ENCODE measurements at places on chromosomes 2 and 18. TPM values are rescaled to one million over a fixed set of nuclear protein-coding genes. Genes with fewer than 3 reads are reported as not detected.

The ACMSD gene
- not detected for total RNA-seq

The LAMA1 gene
- 0.48 TPM for total RNA-seq

DNA sequence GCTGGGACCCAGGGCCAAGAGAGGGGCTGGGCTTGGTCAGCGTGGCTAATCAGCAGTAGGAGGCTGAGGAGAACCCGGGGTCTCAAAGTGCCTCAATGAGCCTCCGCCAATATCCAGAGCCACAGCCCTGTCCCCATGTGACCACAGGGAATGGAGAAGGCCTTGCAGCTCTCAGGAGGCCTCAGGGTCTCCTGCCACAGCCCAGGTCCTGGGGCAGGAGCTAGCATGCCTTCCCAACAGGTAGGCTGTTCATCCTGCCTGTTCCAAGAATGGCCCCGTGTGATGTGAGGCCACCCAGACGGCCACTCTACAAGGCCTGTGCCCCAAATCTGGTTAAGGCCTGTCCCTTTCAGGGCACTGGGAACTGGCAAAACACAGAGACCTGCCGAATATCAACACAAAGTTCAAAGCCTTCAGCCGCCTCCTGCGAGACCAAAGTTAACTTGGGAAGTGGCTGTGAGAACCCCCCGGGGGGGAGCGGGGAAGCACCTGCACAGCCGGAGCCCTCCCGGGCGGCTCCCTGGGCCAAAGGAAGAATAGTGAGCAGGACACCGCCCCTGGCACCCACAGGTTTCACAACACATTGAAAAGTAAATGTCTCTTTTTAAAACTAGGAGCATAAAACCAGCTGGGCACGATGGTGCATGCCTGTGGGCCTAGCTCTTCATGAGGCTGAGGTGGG, 4.5 kb upstream of the LIMS2 start:
- H3K4me1 ChIP-seq = peaks cover 22% of the 10 kb centered on the region
- H3K36me3 ChIP-seq = no peaks in the 10 kb centered on the region
- no peak overlapping the region for H3K4me3 ChIP-seq
- no peak overlapping the region for H3K27ac ChIP-seq

DNA sequence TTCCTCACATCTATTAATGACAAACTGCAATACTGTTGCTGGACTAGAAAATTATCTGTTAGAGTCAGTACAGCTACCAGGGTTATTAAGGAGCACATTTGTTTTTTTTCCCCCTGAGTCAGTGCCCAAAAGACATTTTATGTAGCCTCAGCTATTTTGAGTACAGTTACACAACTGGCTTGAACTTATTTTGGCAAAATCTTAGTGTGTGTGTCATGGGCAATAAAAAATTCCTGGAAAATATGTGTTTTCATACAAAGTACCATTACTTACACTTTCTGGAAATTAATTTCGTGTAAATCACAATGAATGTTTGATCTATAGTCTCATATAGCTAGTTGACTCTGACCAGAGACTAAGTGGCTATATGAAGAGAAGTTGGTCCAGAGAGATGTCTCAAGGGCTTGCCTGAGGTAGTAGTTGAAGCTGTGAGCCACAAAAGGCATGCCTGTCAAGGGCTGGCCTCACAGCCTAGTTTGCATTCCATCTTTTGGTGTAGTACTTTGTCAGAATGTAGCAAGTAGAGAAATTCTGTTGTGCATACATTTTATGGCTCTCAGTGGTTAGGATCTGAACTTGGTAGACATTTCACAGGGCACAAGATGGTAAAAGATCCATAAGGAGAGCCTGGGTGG, 283.4 kb downstream of the MTX2 start:
- no peaks in the 10 kb centered on the region for H3K36me3 ChIP-seq
- no peaks in the 10 kb centered on the region for H3K27me3 ChIP-seq

DNA sequence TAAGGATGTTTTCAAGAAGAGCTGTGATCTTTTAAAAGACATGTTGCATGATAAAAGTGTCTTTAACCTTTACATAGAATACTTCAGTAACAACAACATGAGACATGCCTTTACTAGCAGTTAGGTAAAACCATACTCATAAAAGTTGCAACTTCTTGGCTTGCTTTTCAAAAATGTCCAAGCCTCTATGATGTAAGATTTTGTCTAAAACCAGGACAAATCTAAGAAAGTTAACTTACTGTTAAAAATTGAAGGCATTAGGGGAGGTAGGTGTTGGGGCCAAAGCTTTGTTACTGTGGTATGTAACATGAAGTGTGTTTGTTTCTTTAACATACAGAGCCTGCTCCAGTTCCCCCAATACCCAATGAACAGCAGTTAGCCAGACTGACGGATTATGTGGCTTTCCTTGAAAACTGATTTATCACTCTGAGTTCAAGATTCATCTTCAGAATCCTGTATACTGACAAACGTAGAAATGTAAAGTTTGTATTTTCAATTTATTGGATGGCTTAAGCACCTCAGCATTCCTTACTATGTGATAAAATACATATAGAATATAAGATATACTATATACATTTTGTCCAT, 11.7 kb downstream of the COPS8 start:
- H3K27me3 ChIP-seq = no peaks in the 10 kb centered on the region
- no peak overlapping the region for H3K4me3 ChIP-seq
- H3K4me1 ChIP-seq = no peaks in the 10 kb centered on the region
- no peak overlapping the region for H3K27ac ChIP-seq
- DNase-seq = no peak
- H3K36me3 ChIP-seq = no peaks in the 10 kb centered on the region
